ENCODE measurements at places on chromosomes 13 and 19.
A peak's percentile ranks its signal among the peaks of the same experiment; 100 is the strongest.

DNA sequence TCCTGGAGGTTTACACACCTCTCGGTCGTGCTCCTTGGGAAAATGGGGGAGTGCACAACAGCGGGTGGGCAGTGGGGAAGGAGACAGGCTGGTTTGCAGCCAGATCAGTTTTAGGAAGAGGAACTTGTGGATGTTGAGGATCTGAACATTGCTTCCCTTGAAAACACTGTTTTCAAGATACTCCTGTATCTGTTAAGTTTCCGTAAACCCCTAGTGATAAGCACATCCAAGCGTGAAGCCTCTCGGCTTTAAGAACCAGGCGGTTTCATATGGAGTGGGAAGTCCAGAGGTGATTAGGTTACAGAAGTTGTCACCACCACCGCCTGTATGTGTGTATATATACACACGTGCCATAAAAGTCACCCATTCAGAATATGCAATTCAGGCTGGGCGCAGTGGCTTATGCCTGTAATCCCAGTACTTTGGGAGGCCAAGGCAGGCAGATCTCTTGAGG is 47.4 kb downstream of the SIPA1L3 start:
- DNase-seq, result no peak

GRCh38 chr13:108711386-108711785 is 82.0 kb downstream of the MYO16 start:
- no peak for DNase-seq

DNA sequence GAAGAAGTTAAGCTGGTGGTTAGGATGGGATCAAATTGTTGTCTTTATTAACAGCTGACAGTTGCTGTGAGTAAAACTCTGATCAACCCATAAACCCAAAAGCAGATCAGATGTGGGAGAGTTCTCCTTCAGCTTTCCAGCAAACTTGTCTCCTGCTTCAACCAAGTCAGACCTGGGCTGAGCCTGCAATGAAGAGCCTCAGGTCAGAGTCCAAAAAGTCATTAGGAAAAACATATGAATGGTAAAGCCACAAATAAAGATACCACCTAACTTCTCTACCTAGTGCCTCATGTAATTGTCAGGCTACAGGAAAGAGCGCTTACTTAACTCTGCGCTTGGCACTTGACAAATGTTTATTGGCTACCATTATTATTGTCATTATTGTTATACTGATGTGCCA is 21.9 kb upstream of the UBE2L5 start:
- DNase-seq, result no peak

DNA sequence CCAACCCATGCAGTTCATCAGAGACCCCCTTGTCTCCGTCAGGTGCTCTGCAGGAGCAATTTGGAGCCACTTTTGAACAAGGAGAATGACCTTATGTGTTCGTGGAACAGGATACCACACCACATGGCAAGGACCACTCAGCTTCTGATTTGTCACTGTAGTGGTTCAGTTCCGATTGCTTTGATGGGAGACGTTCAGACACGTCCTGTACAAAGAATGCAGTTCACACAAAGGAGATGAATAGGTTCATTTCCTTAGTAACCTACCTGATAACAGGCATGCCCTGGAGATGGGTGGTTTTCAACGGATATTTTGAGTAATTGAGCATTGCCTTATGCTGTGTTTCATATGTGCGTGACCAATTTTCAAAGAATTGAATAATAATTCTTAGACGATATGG is 17.2 kb downstream of the FGF9 start:
- DNase-seq, result no peak

DNA sequence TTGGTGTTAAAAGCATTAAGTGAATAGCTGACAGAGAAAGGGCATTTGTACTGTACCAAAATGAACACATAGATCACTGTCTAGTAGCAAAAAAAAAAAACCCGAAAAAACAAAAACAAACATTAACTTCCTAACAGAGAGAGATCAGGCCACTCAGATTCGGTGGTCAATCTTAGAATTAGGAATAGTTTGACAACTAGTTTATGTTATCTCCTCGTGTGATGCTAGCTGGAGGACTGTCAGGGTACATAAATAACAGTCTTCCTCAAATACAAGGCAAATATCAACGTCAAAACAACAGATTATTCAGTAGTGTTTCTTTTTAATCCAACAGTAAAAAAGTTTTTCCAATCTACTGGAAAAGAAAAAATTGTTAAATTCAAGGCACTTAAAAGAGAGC is 1.7 kb downstream of the ZMYM5 start:
- no peak for DNase-seq

GRCh38 chr19:56076498-56076897 is 44.6 kb downstream of the ZNF787 start:
- no peak for DNase-seq

DNA sequence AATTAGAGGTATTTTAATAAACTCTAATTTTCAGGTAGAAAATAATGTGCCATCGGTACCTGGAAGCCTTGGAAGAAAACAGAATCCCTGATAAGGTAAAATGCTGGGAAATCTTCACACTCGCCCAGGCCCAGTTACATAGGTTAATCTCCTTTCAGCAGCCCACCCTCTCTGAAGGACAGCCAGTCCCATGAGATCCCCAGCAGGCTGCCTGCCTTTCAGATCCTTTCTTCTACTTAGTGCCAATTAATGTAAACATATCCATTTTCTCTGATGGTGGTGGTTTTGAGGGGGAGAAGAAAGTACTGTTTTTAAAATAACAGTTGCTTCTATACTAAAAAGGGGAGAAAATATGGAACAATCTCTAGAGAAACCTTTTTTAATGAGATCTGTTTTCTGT is 12.2 kb downstream of the SMAD9 start:
- DNase-seq, result no peak

GRCh38 chr13:87684850-87685742 is 13.9 kb downstream of the SLITRK5 start:
- no peak for DNase-seq

DNA sequence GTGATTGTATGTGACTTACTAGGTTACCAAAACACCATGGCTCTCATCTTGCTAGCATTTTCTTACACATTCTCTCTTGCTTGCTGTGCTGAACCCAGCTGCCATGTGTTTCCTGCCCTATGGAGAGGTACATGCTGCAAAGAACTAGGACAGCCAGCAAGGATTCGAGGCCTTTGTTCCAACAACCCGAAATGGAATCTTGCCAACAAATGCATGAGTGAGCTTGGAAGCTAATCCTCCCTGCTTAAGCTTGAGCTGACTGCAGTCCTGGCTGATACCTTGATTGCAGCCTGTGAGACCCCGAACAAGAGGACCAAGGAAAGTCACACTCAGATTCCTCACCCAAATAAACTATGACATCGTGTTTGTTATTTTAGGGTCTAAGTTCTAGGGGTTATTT is 651.2 kb downstream of the SLITRK6 start:
- DNase-seq, result no peak

DNA sequence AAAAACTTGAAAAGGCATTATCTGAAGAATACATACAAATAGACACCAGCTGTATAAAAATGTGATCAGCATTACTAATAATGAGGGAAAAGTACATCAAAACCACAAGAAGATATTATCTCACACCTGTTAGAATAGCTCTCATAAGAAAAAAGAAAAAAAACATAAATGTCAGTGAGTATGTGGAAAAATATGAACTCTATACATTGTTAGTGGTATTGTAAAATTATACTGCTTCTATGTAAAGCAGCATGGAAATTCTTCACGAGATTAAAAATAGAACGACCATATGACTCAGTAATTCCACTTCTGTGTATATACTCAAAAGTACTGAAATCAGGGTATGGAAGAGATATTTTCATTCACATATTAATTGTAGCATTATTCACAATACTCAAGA is 1146.4 kb downstream of the SLITRK5 start:
- no peak for DNase-seq

DNA sequence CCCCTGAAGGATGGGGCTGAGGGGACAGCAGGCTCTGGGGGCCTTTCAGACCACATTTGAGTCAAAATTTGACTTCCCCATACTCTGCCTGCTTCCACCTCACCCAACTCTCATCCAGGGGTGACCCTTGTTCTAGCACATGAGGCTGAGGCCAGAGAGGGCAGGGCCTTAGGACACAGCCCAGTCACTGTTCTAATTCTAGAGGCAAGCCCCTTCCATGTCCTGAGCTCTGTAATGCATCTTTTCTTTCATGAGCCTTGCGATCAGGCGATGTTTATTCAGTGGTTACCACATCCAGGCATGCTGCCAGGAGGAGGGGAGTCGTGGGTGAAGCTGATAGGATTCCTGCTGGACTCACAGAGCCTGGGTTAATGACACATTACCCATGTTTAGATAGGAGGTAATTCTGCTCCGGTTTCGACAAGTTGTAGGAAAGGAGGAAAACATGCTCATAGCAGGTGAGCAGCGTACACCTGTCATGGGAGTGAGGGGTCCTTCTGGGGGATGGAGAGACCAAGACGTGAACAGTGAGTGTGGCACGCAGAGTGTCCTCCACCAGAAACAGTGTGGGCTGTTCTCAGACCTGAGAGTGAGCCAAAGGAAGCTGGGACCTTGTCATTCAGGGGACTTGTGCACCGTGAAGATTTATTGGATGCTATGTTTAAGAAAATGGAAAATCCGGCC is 9.3 kb downstream of the RPS9 start:
- DNase-seq, result peak; percentile 59

- DNase-seq, result no peak
These were observed 11.3 kb downstream of the SOX1 start for GRCh38 chr13:112078216-112078615.

GRCh38 chr19:49844138-49845095 is 6.5 kb upstream of the PTOV1 start:
- DNase-seq, result no peak

DNA sequence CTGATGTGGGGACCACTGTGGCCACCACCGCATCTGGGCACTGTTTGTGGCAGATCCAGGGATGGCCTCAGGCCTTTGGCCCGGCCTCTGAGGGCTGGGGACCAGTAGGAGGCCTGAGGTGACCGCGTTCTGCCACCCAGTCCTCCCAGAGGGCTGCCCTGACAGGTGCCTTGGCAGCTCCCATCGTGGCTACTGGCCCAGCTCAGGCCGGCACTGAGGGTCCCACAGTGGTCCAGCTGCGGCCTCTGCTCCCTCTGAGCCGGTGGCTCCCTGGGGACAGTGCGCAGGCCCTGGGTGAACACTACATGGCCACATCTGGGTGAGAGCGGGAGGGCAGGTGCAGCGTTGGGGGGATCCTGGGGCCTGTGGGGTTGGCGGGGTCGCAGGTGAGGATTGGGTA is 61.9 kb downstream of the KDM4B start:
- no peak for DNase-seq

DNA sequence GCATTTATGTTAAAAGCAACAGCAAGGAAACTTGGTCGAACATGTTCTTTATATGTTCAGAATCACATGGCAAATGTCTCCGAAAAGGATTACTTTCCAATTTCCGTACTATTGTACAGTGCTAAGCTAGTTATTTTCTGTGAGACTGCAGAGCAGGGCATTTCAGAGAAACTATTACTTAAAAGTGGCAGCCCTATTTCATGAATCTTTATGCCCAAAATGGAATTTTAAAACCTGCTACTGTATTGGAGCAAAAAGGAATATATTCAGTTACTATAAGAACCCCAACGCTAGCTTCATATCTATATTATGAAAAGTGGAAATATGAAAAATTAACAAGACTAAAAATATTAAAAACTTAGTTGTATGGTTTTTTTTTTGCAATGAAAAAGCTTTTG is 2.2 kb upstream of the KLF5 start:
- no peak for DNase-seq

DNA sequence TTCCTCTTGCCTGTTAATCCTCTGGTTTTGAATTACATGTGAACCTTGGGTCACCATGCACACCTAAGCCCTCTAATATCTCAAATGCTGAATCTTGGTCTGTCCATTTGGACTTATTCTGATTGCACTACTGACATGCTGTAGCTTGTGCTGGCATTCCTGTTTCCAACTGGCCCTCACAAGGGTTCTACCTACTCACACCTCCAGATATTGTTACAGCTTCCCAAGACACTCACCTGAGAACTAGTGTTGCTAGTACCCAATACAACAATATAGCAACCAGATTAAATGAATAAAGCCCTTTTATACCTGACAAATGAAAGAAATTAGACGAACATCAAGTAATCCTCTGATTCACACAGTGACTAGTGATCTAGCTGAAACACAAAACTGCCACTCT is 16.6 kb downstream of the TEX30 start:
- no peak for DNase-seq

- DNase-seq, result peak; percentile 58
These were observed at the start of gene ATCAY for GRCh38 chr19:3880471-3881271. Gene ATCAY (plus strand): TSS chr19:3880685. CDS start chr19:3885768, 5,083 bp downstream.

DNA sequence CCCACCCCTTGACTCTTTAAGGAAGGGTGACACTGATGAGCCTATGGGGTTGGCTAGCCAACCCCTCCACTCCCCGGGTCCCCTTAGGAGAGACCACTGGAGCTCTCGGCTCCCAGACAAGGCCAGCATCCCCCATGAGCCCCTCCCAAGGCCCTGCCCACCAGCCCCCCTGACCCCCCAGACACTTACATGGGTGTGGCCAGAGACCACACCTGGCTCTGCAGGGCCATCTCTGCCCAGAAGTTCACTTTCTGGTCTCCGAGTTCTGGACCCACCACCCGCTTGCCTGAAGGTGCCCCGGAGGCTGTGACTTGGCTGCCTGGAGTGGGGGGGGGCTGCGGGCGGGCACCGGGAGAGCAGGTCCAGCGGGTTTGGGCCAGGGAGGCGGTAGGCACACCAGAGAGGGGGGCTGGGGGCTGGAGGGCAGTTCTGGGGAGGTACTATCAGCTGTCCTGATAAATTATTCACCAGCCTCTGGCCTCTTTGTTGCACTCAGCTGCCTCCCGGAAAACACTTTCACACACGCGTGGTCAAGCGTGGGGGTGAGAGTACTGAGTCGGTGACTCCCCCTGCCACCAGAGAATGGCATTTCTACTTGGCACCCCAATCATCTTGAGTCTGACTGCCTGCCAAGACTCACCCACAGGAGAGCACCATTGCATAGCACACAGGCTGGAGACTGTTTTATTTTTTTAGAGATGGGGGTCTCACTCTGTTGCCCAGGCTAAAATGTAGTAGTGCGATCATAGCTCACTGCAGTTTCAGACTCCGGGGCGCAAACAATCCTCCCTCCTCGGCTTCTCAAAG is at the start of gene PALM3:
PALM3 (minus strand) TSS at position 326 of the 807 bp plus-strand sequence; CDS start at position 230, 96 bp downstream.
- no peak for DNase-seq

GRCh38 chr13:104984296-104984818 is 1551.1 kb downstream of the EFNB2 start:
- no peak for DNase-seq

- DNase-seq, result no peak
These were observed 70.1 kb upstream of the IPO5 start for GRCh38 chr13:97883396-97883795.

- DNase-seq, result peak; percentile 6
These were observed 583.9 kb upstream of the SLITRK6 start for GRCh38 chr13:86383151-86383550.

DNA sequence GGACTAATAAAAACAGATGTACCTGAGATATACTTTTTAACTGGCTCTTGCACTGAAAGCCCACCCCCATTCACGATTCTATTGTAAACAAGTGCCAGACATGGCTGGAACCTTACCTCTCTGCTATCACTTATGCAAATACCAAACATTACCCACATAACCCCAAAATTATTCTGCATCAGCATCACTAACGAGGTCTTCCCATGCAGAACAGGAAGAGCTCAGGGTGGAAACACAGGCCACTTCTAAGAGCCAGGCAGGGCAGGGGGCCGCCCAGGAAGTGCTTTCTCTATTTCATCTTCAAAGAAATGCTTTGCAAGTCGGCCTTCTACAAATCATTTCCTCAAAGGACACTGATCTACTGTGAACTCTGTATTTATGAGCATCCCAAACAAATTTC is 7.3 kb downstream of the IRS2 start:
- no peak for DNase-seq

GRCh38 chr19:44588771-44589112 is 24.6 kb upstream of the IGSF23 start:
- DNase-seq, result no peak

Data from occipital lobe (tissue), 3 donors.